ENCODE measurements at places on chromosomes 5 and 9.

DNA sequence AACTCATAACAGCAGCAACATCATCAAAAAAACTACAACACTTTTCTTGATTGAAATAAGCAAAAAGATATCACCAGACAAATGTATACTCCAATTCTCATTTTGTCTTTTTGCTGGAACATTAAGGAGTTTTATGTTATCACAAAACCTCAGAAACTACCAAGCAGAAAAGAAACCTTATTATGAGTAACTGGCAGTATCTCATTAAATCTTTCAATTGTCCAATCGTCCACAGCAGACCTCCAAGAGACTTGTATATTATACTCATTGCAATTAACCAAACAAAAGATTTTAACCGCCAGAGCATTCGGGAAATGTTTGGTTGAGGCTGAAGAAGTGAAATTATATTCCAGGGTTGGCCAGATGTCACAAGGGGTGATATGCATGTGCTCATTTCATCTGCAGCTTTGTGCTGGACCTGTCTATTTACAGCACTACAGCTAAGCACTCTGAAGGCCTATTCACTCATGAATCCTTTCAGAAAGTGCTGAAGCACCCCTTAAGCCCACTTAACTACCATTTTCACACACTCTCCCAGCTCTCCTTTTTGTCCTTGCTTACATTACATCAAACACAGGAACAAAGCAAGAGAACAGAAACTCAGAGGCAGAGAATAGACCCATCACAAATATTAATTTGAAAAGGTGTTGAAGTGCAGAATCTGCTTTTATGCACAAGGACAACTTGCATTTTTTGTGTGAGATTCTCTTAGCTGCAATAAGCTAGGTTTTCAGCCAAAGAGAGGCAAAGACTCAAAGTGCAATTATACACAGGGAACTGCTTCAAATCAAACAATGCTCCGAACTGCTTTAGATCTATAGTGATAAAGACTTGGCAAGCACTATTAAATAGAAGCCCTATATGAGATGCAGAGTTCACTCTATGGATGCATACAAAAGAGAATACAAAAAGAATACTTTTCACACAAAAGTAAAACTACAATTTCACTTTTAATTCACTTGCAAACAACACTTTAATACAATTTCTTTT is 150.4 kb upstream of the POU5F2 start:
- no peak for DNase-seq

DNA sequence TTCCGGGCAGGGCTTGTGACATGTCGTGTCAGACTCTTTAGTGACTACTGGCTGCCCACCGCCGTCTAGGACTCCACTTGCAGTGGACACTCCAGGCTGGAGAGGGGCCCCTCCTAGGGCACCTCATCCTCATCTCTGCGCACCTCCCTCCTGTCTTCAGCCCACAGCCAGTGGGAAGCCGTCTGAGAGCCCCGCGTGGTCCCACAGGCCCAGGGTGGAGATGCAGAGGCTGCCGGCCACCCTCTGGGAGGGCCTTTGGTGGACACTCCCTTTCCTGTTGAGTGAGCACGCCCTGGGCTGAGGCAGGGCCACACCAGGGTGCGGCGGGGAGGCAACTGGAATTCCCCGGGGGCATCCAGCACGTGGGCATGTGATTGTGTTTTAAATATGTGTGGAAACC is 80.5 kb downstream of the IRX2 start:
- DNase-seq = no peak

- no peak for DNase-seq
Observed at GRCh38 chr9:86285261-86285660, 2.9 kb upstream of the ISCA1 start.

DNA sequence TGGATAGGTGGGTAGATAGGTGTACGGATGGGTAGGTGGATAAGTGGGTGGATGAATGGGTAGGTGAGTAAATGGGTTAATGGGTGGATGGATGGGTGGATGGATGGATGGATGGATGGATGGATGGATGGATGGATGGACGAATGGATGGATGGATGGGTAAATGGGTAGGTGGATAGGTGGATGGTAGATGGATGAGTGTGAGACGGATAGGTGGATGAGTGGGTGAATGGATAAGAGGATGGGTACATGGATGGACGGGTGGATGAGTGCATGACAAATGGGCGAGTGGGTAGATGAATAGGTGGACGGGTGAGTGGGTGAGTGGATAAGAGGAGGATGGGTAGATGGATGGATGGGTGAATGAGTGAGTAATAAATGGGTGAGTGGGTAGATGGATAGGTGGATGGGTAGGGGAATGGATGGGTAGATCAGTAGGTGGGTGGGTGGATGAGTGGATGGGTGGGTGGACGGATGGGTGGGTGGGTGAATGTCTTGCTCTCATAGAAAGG is 179.2 kb downstream of the FGF18 start:
- DNase-seq = no peak

DNA sequence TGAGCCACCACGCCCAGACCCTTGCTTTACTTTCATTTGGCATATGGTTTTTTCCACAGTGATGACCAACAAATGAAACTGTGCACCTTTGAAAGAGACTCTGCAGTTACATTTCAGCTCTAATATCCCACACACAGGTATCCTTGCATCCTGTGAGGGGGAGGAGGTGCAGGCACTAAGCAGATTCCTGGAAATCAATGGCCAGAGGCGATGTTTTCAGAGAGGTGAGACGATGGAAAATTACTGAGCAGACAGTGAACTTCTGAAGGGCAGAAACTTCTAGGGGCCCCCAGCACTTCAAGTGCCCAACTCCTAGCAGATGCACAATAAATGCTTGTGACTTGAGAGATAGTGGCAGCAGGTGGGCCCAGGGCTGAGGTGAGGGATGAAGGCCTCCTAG is 29.8 kb upstream of the GNE start:
- no peak for DNase-seq

- no peak for DNase-seq
Observed at GRCh38 chr5:36395260-36395659, 93.6 kb upstream of the RANBP3L start.

DNA sequence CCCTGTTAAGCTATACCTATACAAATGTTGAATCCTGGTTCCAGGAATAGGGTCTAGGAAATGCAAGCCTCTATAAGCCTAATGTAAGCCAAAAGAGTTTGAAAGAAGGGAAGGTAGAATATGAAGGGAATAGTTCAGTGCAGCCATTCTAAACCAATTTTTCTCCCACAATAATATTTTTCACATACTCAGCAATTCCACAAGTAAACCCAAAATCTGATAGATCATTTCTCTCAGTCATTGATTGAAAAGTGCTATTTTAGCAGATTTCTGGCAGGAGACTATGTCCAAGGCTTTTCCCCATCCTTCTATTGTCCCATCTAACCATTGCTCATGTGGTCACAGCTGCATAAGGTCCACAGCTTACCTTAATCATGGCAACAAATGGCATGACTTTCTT is 20.7 kb upstream of the PLAC8L1 start:
- no peak for DNase-seq

GRCh38 chr9:99169086-99169485 is 52.7 kb downstream of the ALG2 start:
- DNase-seq = no peak

DNA sequence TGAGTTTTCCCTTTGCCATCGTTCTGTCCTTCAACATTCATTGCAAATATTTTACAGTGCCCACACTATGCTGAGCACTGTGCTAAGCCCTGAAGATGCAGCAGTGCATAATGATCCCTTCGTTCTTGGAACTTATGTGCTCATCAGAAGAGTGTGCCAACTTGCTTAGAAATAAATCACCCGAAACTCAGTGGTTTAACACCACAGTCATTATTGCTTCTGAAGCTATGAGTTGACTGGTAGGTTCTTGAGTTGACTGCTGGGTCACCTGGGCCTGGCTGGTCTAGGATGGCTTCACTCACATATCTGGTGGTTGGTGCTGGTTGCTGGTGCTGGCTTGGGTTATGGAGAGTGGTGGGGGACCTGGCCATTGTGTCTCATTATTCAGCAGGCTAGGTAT is 20.9 kb downstream of the PCSK5 start:
- no peak for DNase-seq

- DNase-seq = peak; percentile 33
Observed at GRCh38 chr9:94010980-94011533, 55.9 kb upstream of the BARX1 start.

- DNase-seq = no peak
Observed at GRCh38 chr5:158635565-158635964, 464.2 kb downstream of the EBF1 start.

GRCh38 chr9:131278702-131279111 is 2.4 kb upstream of the FAM78A start:
- no peak for DNase-seq

- no peak for DNase-seq
Observed at GRCh38 chr5:59588922-59589321, 304.6 kb downstream of the PDE4D start.

DNA sequence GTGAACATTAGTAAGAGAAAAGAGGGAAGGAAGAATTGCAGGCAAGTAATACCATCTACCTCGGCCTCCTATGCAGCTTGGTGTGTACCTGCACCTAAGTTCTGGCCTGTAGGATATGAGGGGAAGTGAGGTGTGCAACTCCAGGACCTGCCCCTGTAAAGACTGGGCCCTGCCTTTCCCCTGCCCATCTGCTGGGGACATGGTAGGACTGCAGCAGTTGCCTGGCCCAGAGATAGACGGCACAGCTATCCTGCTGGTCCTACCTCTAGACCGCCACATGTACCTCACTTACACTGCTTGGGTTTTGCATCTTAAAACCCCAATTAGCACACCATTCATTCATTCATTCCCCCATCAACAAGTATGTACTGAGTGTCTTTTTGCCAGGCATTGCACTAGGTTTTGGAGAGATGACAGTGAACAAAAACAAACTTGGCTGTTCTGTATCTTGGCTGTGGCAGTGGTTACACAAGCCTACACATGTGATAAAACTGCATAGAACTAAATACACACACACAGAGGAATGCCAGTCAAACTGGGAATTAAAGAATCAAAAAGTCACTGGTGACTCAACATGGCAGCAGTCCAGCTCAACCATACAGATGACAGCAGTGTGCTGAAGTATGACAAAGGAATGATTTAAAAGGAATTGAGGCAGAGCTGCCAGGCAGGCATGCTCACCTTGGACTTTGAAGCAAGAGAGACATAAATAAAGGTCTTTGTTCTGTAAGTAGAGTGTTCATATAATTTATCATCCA is 23.3 kb upstream of the MGAT1 start:
- no peak for DNase-seq

DNA sequence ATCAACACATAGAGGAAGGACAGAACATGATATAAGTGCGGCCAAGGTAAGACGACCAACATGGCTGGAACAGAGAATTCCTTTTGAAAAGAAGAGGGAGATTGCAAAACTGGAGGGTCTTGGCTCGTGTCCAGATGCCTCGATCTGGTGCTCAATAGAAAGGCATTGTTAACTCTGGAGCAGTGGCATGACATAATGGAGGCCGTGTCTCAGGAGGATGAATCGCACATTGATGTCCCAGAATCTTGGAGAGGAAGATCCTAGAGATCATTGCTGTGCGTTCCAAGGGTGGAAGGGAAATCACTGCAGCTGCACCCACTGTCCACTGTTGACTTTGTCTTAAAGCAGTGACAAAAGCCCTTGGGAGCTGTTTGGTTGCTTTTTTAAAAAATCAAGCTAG is 30.9 kb downstream of the GRAMD2B start:
- DNase-seq = peak; percentile 89

DNA sequence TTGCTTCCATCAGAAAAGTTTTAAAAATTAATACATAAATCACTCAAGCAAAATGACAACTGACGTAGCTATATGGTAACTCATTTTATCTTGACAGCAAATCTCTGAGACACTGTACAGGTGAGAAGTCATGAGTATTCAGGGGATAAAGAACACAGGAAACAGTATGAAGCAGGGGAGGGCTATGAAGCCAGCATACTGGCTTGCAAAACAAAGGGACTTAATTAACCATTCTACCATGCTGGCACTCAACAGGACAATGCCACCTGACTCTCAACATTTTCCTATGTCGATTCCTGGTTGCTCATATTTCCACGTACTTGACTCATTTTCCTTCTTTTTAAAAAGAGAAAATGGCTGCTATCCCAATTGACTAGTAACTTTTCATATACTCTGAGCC is 151.4 kb upstream of the RETREG1 start:
- no peak for DNase-seq

- peak; percentile 43 for DNase-seq
Observed at GRCh38 chr9:93097511-93098201, 1.6 kb downstream of the CARD19 start.

Data from midbrain (tissue), 1 donor.